ENCODE measurements at places on chromosomes 1 and 21. TPM values are rescaled to one million over a fixed set of nuclear protein-coding genes. Genes with fewer than 3 reads are reported as not detected.

The CSMD2 gene
- total RNA-seq: 3.4 TPM

The LRRIQ3 gene
- total RNA-seq: 0.33 TPM

The TRIM46 gene
- total RNA-seq: 6.2 TPM

The RNF186 gene
- total RNA-seq: not detected

The TRIM67 gene
- 0.06 TPM for total RNA-seq

The CLEC20A gene
- total RNA-seq: not detected

The CFHR3 gene
- total RNA-seq: not detected

The LORICRIN gene
- total RNA-seq: not detected

DNA sequence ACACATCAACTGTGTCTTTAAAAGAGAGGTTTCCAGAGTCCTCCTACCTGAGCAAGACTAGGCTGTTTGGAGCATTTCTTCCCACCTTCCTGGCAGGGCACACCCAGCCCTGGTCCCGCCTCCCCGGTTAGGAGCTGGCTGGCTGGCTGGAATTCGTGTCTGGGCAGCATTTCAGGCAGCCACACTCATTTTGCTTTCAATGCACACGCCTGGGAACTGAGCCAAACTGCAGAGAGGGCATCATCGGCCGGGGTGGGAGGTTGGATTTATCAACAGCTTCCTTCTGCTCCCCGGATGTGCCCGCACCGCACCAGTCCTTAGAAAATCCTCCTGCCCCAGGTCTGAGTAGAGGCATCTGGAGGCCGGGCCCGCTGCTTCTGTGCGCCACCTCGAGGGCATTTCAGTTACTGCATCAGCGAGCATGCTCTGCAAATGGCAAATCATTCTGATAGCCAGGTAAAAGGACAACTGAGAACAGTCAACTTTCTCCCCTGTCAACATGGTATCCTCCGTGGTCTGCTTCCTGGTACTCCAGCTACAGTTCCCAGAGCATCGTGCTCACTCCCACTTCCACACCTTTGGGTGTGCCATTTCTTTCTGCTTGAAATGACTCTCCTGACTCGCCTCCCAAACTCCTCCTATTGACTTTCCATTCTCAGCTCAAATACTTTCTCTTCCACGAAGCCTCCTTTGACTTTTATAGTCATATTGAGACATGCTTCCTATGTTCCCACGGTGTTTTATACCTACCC lies 20.6 kb downstream of the TCEA3 start:
- no peaks in the 10 kb centered on the region for H3K36me3 ChIP-seq
- peak overlapping the region; percentile 7 for H3K27ac ChIP-seq
- H3K4me3 ChIP-seq: no peak overlapping the region
- DNase-seq: peak; percentile 97
- peaks cover 27% of the 10 kb centered on the region for H3K4me1 ChIP-seq

GRCh38 chr1:107525961-107526360 lies 385.1 kb downstream of the NTNG1 start:
- no peaks in the 10 kb centered on the region for H3K36me3 ChIP-seq
- H3K27ac ChIP-seq: no peak overlapping the region
- H3K4me3 ChIP-seq: no peak overlapping the region
- DNase-seq: no peak
- no peaks in the 10 kb centered on the region for H3K27me3 ChIP-seq

- H3K36me3 ChIP-seq: no peaks in the 10 kb centered on the region
- H3K4me1 ChIP-seq: no peaks in the 10 kb centered on the region
- DNase-seq: no peak
- no peak overlapping the region for H3K27ac ChIP-seq
- H3K4me3 ChIP-seq: no peak overlapping the region
Observed at GRCh38 chr21:27681841-27682240, 715.0 kb upstream of the ADAMTS5 start.

GRCh38 chr1:236686815-236687160 lies 489 bp downstream of the ACTN2 start:
- peak overlapping the region; percentile 80 for H3K27ac ChIP-seq
- H3K36me3 ChIP-seq: no peaks in the 10 kb centered on the region
- H3K4me1 ChIP-seq: peaks cover 16% of the 10 kb centered on the region

GRCh38 chr1:25804244-25804963 lies 4.4 kb downstream of the SELENON start:
- peaks cover 3% of the 10 kb centered on the region for H3K36me3 ChIP-seq
- no peak for DNase-seq
- peaks cover 4% of the 10 kb centered on the region for H3K4me1 ChIP-seq
- no peak overlapping the region for H3K4me3 ChIP-seq

DNA sequence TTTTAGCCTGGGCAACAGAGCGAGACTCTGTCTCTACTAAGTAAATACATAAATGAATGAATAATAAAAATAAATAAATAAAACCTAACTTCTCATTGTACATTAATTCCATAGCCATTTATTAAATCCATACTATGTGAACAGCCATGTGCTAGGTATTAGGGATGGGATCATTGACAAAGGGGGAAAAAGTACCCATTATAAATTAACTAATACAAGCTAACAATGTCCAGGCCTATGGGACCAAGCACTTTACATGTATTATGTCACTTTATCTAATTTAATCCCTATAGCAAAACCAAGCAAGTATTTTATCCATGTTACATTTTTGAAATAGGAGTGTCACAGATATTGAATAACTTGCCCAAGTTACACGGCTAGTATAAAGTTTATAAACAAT lies 2.6 kb upstream of the CDC7 start:
- no peak overlapping the region for H3K27ac ChIP-seq
- no peaks in the 10 kb centered on the region for H3K27me3 ChIP-seq
- peaks cover 10% of the 10 kb centered on the region for H3K4me1 ChIP-seq
- no peaks in the 10 kb centered on the region for H3K36me3 ChIP-seq

GRCh38 chr1:198156111-198156744 lies 570 bp upstream of the NEK7 start:
- DNase-seq: peak; percentile 78
- no peaks in the 10 kb centered on the region for H3K36me3 ChIP-seq
- H3K27me3 ChIP-seq: no peaks in the 10 kb centered on the region
- H3K27ac ChIP-seq: peak overlapping the region; percentile 74

DNA sequence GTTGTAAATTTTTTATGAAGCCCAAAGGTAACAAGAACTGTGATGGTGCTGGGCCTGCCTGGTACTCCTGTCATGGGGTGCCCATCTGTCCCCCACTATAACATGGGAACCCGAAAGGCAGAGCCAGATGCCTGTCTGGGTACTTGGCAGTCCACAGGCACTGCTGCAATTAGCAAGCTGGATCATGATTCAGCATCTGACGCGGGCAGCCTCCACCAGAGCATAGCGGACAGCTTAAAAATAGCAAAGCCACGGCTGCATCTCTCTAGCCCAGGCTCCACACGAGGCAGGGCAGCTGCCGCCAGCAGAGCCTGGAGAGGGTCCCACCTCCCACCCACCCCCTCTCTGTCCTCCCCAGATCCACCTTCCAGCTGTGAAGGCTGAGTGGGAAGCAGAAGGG lies 22.9 kb downstream of the SUSD4 start:
- H3K27me3 ChIP-seq: peaks cover 20% of the 10 kb centered on the region
- no peaks in the 10 kb centered on the region for H3K4me1 ChIP-seq
- no peak overlapping the region for H3K27ac ChIP-seq
- no peaks in the 10 kb centered on the region for H3K36me3 ChIP-seq

DNA sequence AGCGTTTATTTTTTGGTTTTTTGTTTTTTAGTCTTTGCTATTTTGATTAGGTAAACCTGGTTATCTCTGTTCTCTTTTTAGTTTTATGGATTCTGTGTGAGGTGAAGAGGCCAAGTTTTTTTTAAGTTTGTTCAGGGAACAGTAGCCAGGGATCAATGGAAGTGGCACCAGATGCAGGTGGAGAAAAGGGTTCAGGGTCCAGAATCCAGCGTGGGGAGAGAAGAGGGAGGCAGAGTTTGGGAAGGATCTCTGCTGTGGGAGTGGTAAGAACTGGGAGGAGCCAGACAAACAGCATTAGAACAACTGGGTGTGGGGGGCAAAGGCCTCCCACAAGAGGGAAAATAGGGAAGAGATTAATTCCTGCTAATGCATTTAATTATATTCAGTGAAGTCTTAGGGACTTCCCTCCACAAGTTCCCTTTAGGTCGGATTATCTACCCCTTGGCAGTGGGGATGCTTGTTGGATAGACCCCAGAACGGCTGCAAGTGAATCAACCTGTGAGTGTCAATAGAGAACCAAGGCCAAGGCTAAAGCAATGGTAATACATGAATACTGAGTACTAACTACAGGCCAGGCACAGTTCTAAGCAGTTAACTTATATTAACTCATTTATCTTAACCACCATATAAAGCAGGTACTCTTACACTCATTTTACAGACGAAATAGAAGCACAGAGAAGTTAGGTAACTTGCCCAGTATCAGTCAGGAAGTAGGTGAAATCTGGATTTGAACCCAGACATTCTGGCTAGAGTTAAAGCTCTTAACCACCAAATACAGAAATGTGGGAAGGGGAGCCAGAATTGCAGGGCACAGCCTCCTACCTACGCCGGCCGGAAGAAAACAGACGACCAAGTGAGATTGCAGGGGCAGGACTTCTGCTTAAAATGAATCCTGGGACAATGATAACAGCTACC lies 498 bp downstream of the GNAT2 start:
- DNase-seq: peak; percentile 30
- H3K36me3 ChIP-seq: no peaks in the 10 kb centered on the region
- no peaks in the 10 kb centered on the region for H3K27me3 ChIP-seq
- H3K27ac ChIP-seq: peak overlapping the region; percentile 92
- H3K4me1 ChIP-seq: peaks cover 42% of the 10 kb centered on the region

DNA sequence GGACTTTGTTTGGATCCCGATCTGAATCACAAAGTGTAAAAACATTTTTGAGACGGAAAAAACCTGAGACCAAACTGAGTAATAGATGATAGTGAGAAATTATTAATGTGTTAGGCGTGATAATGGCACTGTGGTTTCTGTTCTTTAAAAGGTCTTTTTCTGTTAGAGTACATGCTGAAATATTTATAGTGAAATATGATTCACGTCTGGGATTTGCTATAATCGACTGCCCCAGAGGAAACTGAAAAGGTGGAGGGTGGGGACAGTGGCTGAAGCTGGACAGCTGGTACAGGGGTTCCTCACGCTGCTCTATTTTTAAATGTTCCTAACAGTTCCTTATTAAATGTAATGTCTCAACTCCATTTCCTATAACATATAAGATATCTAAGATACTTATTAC lies 11.2 kb downstream of the URB1 start:
- H3K4me1 ChIP-seq: no peaks in the 10 kb centered on the region
- no peak for DNase-seq
- no peaks in the 10 kb centered on the region for H3K27me3 ChIP-seq

GRCh38 chr1:56068210-56068609 lies 511.2 kb downstream of the PLPP3 start:
- no peak for DNase-seq
- no peak overlapping the region for H3K27ac ChIP-seq
- no peaks in the 10 kb centered on the region for H3K27me3 ChIP-seq
- no peaks in the 10 kb centered on the region for H3K4me1 ChIP-seq
- H3K4me3 ChIP-seq: no peak overlapping the region

DNA sequence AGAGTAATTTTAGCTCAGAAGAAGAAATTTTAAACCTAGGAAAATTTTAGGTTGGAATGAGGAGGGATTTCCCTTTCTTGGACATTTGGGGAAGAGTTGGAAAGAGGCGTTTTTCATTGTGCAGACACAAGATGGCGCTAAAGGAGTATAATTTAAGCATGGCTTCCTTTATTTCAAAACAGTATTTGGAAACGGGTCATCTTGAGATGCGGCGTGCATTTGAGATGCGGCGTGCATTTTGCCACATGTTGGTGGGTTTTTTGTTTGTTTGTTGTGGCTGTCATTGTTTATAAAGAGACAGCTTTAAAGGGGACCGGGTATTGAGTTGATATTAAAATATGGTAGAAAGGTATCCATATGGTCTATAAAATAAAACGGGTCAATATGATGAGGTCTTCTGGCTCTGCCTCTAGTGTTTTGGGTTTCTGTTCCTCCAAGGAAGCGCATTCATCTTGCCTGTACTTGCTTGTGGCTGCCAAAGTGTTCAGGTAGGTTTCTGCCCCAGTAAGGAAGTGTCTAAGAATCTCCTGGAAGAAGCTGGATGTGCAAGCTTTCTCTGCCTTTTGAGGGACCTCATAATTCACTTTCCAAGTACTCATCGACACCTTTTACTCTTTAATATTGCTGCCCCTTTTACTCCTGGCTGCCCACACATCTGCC lies 210.3 kb downstream of the SLC35F3 start:
- peaks cover 12% of the 10 kb centered on the region for H3K4me1 ChIP-seq
- peak overlapping the region; percentile 23 for H3K4me3 ChIP-seq
- H3K27me3 ChIP-seq: no peaks in the 10 kb centered on the region
- DNase-seq: peak; percentile 79

- DNase-seq: no peak
- H3K27me3 ChIP-seq: no peaks in the 10 kb centered on the region
- H3K36me3 ChIP-seq: no peaks in the 10 kb centered on the region
- no peak overlapping the region for H3K27ac ChIP-seq
Observed at GRCh38 chr1:39508266-39508665, 16.8 kb downstream of the BMP8A start.

DNA sequence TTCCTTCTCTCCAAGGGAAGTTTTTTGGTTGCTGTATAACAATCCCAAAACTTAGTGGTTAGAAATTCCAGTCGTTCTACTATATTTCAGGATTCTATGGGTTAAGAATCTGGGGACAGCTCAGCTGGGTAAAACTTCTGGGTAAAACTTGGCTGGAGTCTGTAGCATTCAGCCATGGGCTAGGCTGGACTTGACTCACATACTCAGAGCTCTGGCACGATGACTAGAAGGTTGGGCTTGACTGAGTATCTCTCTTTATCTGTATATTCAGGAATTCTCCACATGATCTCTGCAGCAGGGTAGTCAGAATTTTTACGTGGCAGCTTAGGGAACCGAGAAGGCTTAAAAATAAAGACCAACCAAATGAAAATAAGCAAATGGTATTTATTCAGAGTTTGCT lies 28.2 kb upstream of the HRNR start:
- peaks cover 6% of the 10 kb centered on the region for H3K27me3 ChIP-seq
- H3K27ac ChIP-seq: no peak overlapping the region
- no peaks in the 10 kb centered on the region for H3K4me1 ChIP-seq
- no peaks in the 10 kb centered on the region for H3K36me3 ChIP-seq

GRCh38 chr1:28091043-28091781 lies 2.8 kb upstream of the EYA3 start:
- no peaks in the 10 kb centered on the region for H3K27me3 ChIP-seq
- H3K4me1 ChIP-seq: peaks cover 12% of the 10 kb centered on the region
- DNase-seq: peak; percentile 71
- no peaks in the 10 kb centered on the region for H3K36me3 ChIP-seq
- H3K27ac ChIP-seq: no peak overlapping the region

GRCh38 chr21:20882462-20883407 lies 115.5 kb upstream of the NCAM2 start:
- H3K4me3 ChIP-seq: no peak overlapping the region
- peak; percentile 66 for DNase-seq
- H3K27ac ChIP-seq: no peak overlapping the region

GRCh38 chr1:223714421-223714724 lies 2.0 kb downstream of the CAPN2 start:
- peak overlapping the region; percentile 75 for H3K4me3 ChIP-seq
- no peak for DNase-seq

- H3K4me3 ChIP-seq: no peak overlapping the region
- no peak overlapping the region for H3K27ac ChIP-seq
- no peaks in the 10 kb centered on the region for H3K36me3 ChIP-seq
- DNase-seq: no peak
- H3K27me3 ChIP-seq: no peaks in the 10 kb centered on the region
Observed at GRCh38 chr1:173276922-173277800, 70.0 kb upstream of the TNFSF4 start.

GRCh38 chr1:42282867-42283583 lies 52.0 kb downstream of the FOXJ3 start:
- no peak overlapping the region for H3K4me3 ChIP-seq
- H3K36me3 ChIP-seq: peaks cover 3% of the 10 kb centered on the region
- DNase-seq: no peak
- peaks cover 13% of the 10 kb centered on the region for H3K4me1 ChIP-seq
- no peak overlapping the region for H3K27ac ChIP-seq

All from A673 (cell line).